ENCODE measurements at places on chromosomes 6 and 20.

DNA sequence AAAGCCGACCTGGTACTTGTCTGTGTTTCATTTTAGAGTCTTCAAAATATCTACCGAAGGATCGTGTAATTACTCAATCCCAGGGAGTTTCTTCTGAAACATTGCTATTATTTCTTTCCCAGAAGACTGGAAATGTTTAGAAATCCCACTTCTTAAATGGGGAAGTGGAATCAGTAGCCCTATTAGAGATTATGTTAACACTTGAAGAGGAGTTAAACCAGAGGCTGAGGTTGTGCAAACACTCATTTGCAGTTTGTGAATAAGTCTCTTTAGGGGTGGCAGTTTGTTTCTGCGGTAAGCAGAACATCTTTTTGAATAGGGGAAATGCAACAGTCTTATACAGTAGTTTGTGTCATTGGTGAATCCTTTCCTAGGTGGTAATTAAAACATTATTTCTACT lies 21.3 kb downstream of the DSP start:
- no peak overlapping the region for H3K27ac ChIP-seq
- no peaks in the 10 kb centered on the region for H3K36me3 ChIP-seq
- peaks cover 54% of the 10 kb centered on the region for H3K27me3 ChIP-seq
- H3K4me3 ChIP-seq: no peak overlapping the region
- no peak for DNase-seq

GRCh38 chr6:139790527-139790926 lies 416.1 kb upstream of the CITED2 start:
- no peak for DNase-seq

DNA sequence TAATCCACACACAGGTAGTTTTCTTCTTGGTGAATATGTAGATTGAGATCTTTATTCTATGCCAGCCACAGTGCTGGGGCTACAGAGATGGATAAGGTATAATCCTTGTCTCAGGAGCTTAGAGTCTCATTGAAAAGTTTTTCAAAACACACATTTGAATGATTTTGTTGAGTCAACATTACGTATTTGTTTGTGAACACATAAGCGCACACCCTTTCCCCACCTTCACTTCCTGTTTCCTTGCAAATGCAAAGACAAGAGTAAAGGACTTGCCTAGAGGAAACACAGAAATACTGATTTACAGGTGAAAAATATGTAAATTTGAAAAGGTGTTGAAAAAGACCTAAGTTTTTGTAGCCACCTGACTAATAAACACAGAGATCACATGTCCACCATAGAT lies 27.8 kb downstream of the VAPB start:
- DNase-seq: no peak
- H3K27me3 ChIP-seq: no peaks in the 10 kb centered on the region
- no peak overlapping the region for H3K4me3 ChIP-seq
- peaks cover 22% of the 10 kb centered on the region for H3K4me1 ChIP-seq
- peaks cover 38% of the 10 kb centered on the region for H3K36me3 ChIP-seq
- peak overlapping the region; percentile 3 for H3K27ac ChIP-seq

DNA sequence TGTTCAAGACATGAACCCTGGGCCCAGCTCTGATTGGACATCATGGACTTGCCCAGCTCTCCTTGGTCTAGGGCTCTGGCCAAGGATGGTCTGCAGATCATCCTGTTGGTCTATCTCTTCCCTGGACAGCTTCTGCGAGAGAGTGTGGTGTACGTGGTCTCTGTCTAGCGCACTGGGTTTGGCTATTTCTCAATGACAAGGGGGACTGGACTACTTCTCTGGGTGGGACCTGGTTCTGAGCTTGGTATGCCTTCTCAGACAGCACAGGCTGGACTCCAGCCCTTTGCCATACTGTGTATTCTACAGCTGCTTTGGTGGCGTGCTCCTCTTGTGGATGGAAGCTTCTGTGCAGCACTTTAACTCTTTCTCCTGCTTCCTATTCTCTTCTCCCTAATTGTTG lies 8.5 kb upstream of the RAET1E start:
- H3K4me3 ChIP-seq: no peak overlapping the region
- H3K27me3 ChIP-seq: peaks cover 29% of the 10 kb centered on the region
- DNase-seq: no peak

DNA sequence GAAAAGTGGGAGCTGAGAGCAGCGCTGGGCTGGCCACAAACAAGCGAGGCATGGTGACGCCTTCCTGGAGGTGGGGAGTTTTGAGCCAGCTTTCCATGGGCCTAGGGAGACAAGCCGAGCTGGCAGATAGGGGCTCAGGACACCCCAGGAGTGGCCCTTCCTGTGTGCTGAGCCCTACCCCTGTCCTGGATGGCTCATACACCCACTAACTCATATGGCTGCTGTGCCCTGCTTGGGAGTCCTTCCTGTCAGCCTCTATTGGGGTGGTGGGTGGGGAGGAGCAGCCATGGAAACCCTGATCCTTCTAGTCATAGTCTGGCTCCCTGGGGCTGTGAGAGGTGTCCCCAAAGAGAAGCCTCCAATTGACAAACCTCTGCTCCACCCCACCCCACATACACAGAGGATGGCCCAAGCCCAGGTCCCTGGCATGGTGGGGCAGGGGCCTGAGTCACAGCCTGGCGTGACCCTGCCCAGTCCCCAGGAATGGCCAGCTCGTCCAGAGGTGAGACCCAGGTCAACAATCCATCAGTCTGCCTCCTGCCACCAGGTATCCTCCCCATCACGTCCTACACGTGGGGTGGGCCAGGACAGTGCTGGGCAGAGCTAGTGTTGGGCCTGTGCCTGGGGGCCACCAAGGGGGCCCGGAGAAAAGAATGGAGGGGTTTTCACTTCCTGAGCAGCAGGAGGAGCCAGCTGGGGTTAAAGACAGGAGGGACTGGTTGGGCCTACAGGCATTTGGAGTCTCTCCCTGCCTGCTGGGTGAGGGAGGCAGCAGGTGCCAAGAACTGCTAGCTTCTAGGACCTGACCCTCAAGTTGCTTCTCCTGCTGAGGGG lies 52.2 kb downstream of the MRPL14 start:
- H3K27me3 ChIP-seq: peaks cover 29% of the 10 kb centered on the region
- DNase-seq: no peak
- peak overlapping the region; percentile 86 for H3K4me3 ChIP-seq
- peaks cover 16% of the 10 kb centered on the region for H3K4me1 ChIP-seq
- H3K27ac ChIP-seq: peak overlapping the region; percentile 86

DNA sequence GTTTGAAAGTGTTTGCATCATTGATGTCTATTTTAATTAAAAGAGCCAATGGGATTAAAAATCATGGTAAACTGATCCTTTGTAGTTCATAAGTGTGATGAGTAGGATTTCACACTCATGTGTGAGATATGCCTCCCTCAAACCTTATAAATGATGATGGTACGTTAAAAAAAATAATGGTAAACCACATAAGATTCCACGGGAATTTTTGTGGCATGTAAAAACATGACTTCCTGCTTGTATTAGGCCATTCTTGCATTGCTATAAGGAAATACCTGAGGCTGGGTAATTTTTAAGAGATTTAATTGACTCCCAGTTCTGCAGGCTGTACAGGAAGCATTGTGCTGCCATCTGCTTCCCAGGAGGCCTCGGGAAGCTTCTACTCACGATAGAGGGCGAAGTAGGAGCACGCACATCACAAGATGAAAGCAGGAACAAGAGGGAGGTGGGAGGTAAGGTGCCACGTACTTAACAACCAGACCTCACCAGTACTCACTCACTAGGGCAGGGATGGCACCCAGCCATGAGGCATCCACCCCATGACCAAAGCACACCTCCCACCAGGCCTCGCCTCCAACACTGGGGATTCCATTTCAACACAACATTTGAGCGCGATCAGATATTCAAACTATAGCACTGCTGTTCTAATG lies 187.6 kb upstream of the QKI start:
- no peaks in the 10 kb centered on the region for H3K27me3 ChIP-seq
- H3K4me1 ChIP-seq: no peaks in the 10 kb centered on the region
- no peaks in the 10 kb centered on the region for H3K36me3 ChIP-seq
- no peak overlapping the region for H3K4me3 ChIP-seq

DNA sequence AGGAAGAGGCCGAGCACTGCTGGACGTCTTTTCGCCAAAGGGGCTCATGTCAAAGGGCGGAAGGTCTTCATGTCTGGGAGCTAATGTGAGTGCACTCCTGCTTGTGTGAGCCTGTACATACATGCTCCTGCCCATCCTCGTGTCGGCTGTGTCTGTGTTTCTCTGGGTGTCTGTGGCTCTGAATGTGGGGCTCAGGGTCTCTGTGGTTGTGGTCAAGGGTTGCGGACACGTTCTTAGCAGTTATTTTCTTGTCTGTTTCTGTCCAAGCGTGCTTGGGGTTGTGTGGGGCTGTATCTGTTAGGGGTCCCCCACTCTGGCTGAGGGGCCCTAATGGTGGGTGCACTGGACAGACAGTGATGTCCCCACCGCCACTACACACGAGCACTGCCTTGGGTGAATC lies 2.9 kb downstream of the AVP start:
- H3K36me3 ChIP-seq: peaks cover 3% of the 10 kb centered on the region
- H3K27me3 ChIP-seq: peaks cover 68% of the 10 kb centered on the region
- DNase-seq: no peak
- peaks cover 16% of the 10 kb centered on the region for H3K4me1 ChIP-seq

DNA sequence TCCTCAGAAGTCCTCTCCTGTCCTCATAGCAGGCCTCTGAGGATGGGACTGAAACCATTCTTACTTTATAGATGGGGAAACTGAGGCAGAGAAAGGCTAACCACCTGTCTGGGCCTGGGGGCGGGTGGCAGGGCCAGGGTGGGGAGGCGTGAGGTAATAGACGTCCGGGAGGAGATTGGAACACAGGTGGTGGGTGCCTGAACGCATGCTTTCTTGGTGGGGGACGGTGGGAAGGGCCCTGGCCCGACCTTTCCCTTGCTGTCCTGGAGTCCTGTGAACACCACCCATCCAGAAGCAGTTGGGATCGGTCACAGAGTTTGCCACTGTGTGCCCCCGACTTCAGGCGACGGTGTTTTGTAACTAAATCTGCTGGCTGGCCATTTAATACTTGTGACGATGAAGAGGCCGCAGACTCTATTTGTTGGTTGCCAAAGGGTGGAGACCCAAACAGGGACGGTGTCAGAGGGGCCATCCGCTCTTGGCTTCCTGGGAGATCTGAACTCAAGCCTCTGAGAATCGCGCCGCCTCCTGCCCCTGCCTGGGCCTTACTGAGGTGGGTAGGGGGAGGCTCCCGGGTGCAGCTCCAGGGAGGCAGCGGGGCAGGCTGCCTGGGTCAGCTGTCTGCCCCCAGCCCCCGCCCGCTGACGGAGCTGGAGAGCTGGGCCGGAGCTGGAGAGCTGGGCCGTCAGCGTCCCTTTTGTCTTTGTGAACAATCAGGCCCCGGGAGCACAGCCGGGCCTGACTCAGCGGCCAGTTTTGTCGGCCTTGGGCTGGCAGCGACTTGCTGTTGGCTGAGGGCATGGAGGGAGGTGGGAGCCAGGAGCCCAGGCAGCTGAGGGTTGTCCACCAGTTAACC lies 4.1 kb downstream of the RBM38 start:
- H3K27me3 ChIP-seq: no peaks in the 10 kb centered on the region
- DNase-seq: no peak
- no peak overlapping the region for H3K4me3 ChIP-seq
- peaks cover 73% of the 10 kb centered on the region for H3K4me1 ChIP-seq

DNA sequence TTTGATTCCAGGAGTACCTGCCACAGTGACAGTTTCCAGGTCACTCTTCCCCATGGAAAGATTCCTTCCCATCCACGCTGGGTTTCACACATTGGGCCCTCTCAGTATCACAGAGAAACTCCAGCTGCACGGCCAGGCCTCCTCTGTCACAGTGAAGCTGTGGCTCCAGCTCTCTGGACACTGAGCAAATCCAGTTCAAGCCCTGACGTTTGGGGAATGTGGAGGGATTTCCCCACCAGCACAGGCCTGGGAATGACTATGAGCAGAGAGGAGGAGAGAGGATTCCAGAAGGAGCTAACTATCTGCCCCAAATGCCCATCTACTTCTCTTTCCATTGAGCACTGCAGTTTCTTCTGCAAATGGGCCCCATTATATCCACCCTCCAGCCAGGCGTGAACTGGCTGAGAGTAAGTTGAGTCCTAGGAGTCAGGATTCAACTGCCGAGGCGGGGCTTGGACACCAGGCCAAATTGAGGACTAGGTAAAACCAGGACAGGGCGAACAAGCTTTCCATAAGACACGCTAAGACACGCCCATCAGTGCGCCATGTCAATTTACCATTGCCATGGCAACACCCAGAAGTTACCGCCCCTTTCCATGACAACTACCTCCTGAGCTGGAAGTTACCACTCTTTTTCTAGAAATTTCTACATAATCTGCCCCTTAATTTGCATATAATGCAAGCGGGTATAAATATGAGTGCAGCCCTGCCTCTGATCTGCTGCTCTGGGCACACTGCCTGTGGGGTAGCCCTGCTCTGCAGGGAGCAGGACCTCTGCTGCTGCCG lies 9.2 kb upstream of the BNIP5 start:
- no peak overlapping the region for H3K4me3 ChIP-seq
- H3K4me1 ChIP-seq: peaks cover under 1% of the 10 kb centered on the region
- H3K36me3 ChIP-seq: no peaks in the 10 kb centered on the region
- no peak for DNase-seq
- peaks cover 18% of the 10 kb centered on the region for H3K27me3 ChIP-seq
- no peak overlapping the region for H3K27ac ChIP-seq

DNA sequence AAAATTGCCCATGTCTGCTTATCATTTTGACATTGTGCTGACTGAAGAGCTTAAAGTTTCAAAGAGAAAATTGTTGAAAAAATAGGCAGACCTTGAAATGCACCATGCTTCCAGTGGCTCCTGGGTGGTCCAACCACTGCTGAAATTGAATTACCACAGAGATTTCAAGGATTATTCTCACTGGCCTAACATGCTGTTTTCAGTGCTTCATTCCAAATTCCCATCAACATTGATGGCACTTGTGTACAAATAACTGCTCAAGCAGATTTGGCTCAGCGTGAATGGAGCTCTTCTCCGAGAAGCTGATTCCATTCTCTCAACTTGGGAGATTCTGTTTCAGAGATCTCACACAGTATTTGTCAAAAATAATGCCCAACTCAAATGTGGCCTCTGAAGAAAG lies 75.5 kb downstream of the LAMA4 start:
- no peak overlapping the region for H3K4me3 ChIP-seq
- no peak for DNase-seq
- no peaks in the 10 kb centered on the region for H3K36me3 ChIP-seq

DNA sequence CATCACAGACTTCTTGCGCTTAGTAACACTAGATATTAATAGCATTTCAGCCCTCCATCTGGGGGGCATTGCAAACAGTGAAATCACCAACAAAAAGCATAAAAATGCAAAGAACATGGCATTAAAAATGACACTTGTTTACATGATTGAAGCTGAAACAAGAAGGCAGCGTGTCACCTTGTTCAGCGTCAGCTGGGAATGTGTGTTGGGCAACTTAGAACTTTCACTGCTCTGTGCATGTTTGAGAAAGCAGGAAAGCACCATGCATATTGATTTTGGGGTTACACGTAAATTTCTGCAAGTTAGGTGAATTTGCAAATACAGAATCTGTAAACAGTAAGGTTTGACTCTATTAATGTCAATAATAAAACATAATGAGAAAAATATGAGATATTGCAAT lies 162.9 kb downstream of the SOX4 start:
- no peak for DNase-seq
- no peaks in the 10 kb centered on the region for H3K27me3 ChIP-seq
- H3K4me1 ChIP-seq: no peaks in the 10 kb centered on the region
- H3K27ac ChIP-seq: no peak overlapping the region
- no peaks in the 10 kb centered on the region for H3K36me3 ChIP-seq

GRCh38 chr6:117432273-117432672 lies 6.5 kb upstream of the ROS1 start:
- peaks cover 65% of the 10 kb centered on the region for H3K27me3 ChIP-seq
- no peaks in the 10 kb centered on the region for H3K4me1 ChIP-seq
- no peak for DNase-seq
- no peak overlapping the region for H3K4me3 ChIP-seq

- no peak overlapping the region for H3K27ac ChIP-seq
- DNase-seq: no peak
- no peak overlapping the region for H3K4me3 ChIP-seq
- no peaks in the 10 kb centered on the region for H3K36me3 ChIP-seq
- H3K4me1 ChIP-seq: no peaks in the 10 kb centered on the region
Observed at GRCh38 chr20:61419501-61419900, 167.4 kb downstream of the CDH4 start.
